ENCODE measurements at places on chromosomes 4 and X.
A peak's percentile ranks its signal among the peaks of the same experiment; 100 is the strongest.

- no peak overlapping the region for H3K27ac ChIP-seq
- no peaks in the 10 kb centered on the region for H3K36me3 ChIP-seq
- H3K27me3 ChIP-seq, result no peaks in the 10 kb centered on the region
- DNase-seq, result no peak
These were observed 47.4 kb upstream of the VEGFC start for GRCh38 chr4:176840166-176840565.

GRCh38 chr4:133440404-133440803 lies 291.3 kb downstream of the PCDH10 start:
- no peak overlapping the region for H3K27ac ChIP-seq
- no peaks in the 10 kb centered on the region for H3K36me3 ChIP-seq
- no peak for DNase-seq
- no peak overlapping the region for H3K4me3 ChIP-seq
- H3K27me3 ChIP-seq, result no peaks in the 10 kb centered on the region

DNA sequence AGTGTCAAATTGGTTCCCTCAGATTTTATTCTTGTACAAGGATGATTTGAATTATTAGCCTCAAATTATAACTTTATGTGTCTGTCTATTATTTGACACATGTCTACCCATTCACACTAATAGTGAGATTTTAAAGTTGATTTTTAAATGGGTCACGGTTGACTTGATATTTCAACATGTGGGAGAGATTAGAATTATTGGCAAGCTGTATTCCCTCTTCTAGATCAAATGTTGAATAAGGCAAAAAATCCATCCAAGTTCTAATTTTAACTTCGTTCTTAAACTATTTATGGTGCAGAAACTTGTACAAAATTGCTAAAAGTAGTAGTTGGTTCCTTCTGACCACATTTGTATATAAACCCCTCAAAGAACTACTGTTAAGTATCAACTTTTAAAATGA lies 1498.0 kb downstream of the STIM2 start:
- H3K27me3 ChIP-seq, result no peaks in the 10 kb centered on the region
- no peak overlapping the region for H3K4me3 ChIP-seq
- no peak overlapping the region for H3K27ac ChIP-seq
- no peaks in the 10 kb centered on the region for H3K4me1 ChIP-seq
- no peaks in the 10 kb centered on the region for H3K36me3 ChIP-seq
- DNase-seq, result no peak

DNA sequence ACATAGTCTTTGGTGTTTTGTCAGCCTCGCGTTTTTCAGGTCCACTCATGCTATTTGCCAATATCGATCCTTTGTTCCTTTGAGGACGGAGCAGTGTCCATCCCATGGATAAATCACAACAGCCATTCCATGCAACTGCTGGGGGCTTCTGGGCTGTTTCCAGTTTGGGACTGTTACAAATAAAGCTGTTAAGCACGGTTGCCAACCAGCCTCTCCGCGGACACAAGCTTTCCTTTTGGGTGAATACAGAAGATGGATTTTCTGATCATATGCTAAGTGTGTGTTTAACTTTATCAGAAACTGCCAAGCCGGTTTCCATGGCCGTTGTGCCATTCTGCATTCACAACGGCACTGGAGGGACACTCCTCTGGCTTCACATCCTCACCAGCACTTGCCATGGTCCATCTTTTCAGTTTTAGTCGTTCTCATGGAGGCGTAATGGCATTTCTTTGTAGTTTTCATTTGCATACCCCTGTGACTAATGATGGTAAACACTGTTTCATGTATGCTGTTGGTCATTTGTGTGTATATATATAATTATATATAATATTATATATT lies 67.8 kb downstream of the ABLIM2 start:
- H3K27ac ChIP-seq, result no peak overlapping the region
- no peaks in the 10 kb centered on the region for H3K36me3 ChIP-seq
- no peak for DNase-seq
- H3K27me3 ChIP-seq, result no peaks in the 10 kb centered on the region
- no peaks in the 10 kb centered on the region for H3K4me1 ChIP-seq

DNA sequence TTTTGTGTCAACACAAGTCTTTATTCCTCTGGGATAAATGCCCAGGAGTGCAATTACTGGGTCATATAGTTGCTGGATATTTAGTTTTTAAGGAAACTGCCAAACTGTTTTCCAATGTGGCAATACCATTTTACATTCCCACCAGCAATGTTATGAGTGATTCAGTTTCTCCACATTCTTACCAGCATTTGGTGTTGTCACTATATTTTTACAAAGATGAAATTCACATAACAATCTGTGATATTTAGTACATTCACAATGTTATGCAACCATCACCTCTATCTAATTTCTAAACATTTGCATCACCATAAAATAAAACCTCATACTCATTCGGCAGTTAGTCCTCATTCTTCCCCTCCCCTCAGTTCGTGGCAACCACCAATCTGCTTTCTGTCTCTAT lies 75.0 kb downstream of the MAMLD1 start:
- 0 out of 2 replicates have a peak, but pooled peaks cover 7% of the 10 kb centered on the region for H3K4me1 ChIP-seq
- H3K36me3 ChIP-seq, result no peaks in the 10 kb centered on the region
- no peak for DNase-seq

GRCh38 chrX:45788315-45788714 lies 587.6 kb upstream of the DIPK2B start:
- H3K4me3 ChIP-seq, result no peak overlapping the region
- no peaks in the 10 kb centered on the region for H3K27me3 ChIP-seq
- no peak for DNase-seq
- peaks cover 13% of the 10 kb centered on the region for H3K36me3 ChIP-seq
- peaks cover 72% of the 10 kb centered on the region for H3K4me1 ChIP-seq
- peak overlapping the region; percentile 64 for H3K27ac ChIP-seq

DNA sequence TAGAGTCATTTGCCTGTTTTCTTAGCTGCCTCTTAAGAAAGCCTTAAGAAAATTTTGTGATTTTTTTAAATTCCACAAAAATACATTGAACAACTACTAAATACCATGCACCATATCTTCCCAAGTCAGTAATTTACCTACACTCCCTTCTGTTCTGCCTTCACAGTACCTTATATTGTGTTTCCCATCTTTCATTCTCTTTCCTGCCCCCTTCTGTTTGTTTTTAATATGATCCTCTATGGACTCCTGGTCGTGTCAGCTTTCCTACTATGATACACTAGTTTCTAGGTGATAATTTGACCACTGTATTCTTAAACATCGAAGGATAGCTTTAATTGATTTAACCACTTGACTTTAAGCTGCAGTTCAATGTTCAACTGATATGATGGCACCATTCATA lies 297.7 kb upstream of the HAND2 start:
- DNase-seq, result peak; percentile 4
- H3K4me1 ChIP-seq, result no peaks in the 10 kb centered on the region
- H3K27ac ChIP-seq, result no peak overlapping the region
- H3K27me3 ChIP-seq, result peaks cover 10% of the 10 kb centered on the region

DNA sequence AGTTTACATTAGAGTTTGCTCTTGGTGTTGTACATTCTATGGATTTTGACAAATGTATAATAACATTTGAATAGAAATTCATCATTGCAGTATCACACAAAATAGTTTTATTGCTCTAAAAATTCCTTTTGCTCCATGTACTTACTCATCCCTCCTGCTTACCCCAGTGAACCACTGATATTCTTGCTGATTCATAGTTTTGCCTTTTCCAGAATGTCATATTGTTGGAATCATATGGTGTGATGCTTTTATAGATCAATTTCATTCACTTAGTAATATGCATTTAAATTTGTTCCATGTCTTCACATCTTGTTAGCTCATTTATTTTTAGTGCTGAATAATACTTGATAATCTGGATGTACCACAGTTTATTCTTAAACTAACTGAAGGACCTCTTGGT lies 1593.2 kb downstream of the C4orf33 start:
- no peaks in the 10 kb centered on the region for H3K27me3 ChIP-seq
- no peaks in the 10 kb centered on the region for H3K36me3 ChIP-seq
- no peak overlapping the region for H3K27ac ChIP-seq

GRCh38 chrX:39753293-39753996 lies 344.3 kb downstream of the BCOR start:
- H3K4me3 ChIP-seq, result no peak overlapping the region
- DNase-seq, result no peak
- H3K27ac ChIP-seq, result no peak overlapping the region
- H3K27me3 ChIP-seq, result no peaks in the 10 kb centered on the region
- no peaks in the 10 kb centered on the region for H3K36me3 ChIP-seq
- H3K4me1 ChIP-seq, result peaks cover 22% of the 10 kb centered on the region

- H3K27me3 ChIP-seq, result no peaks in the 10 kb centered on the region
- no peaks in the 10 kb centered on the region for H3K36me3 ChIP-seq
- no peak overlapping the region for H3K4me3 ChIP-seq
- no peak for DNase-seq
- no peak overlapping the region for H3K27ac ChIP-seq
These were observed 68.7 kb upstream of the PGM2 start for GRCh38 chr4:37757761-37758160.

- H3K27me3 ChIP-seq, result peaks cover 86% of the 10 kb centered on the region
- DNase-seq, result no peak
- no peaks in the 10 kb centered on the region for H3K4me1 ChIP-seq
- no peak overlapping the region for H3K27ac ChIP-seq
- no peak overlapping the region for H3K4me3 ChIP-seq
- H3K36me3 ChIP-seq, result no peaks in the 10 kb centered on the region
These were observed 146.7 kb downstream of the COL25A1 start for GRCh38 chr4:109155682-109156283.

GRCh38 chrX:26219351-26219750 lies 3.4 kb downstream of the MAGEB5 start:
- no peaks in the 10 kb centered on the region for H3K4me1 ChIP-seq
- H3K36me3 ChIP-seq, result no peaks in the 10 kb centered on the region
- H3K27me3 ChIP-seq, result no peaks in the 10 kb centered on the region
- DNase-seq, result no peak
- H3K27ac ChIP-seq, result no peak overlapping the region
- H3K4me3 ChIP-seq, result no peak overlapping the region

GRCh38 chrX:125108921-125109320 lies 210.8 kb upstream of the TEX13C start:
- H3K36me3 ChIP-seq, result no peaks in the 10 kb centered on the region
- H3K4me1 ChIP-seq, result no peaks in the 10 kb centered on the region
- no peak overlapping the region for H3K4me3 ChIP-seq
- no peaks in the 10 kb centered on the region for H3K27me3 ChIP-seq

- H3K4me1 ChIP-seq, result no peaks in the 10 kb centered on the region
- peak; percentile 45 for DNase-seq
- no peaks in the 10 kb centered on the region for H3K36me3 ChIP-seq
- no peak overlapping the region for H3K27ac ChIP-seq
- no peaks in the 10 kb centered on the region for H3K27me3 ChIP-seq
These were observed 5.0 kb downstream of the ARFIP1 start for GRCh38 chr4:152784490-152785350.

DNA sequence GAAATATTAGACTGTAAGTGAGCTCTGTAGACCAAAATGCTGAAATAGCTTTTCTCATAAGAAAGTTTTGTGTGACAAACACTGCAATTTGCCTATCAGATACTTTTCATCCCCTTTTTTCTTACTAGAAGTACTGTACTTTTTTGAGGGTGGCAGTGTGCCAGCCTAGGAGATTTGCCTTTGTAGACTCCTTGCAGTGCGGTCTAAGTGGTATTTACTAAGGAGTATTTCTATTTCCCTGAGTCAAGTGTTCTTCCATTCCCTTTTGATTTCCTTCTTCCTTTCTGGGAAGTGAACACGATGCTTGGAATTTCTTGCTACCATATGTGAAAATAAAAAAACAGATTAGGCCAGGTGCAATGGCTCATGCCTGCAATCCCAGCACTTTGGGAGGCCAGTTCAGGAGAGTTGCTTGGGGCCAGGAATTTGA lies 34.6 kb downstream of the PDLIM5 start:
- peak overlapping the region; percentile 72 for H3K27ac ChIP-seq
- no peak for DNase-seq
- H3K27me3 ChIP-seq, result no peaks in the 10 kb centered on the region
- no peaks in the 10 kb centered on the region for H3K36me3 ChIP-seq
- H3K4me1 ChIP-seq, result peaks cover 64% of the 10 kb centered on the region

DNA sequence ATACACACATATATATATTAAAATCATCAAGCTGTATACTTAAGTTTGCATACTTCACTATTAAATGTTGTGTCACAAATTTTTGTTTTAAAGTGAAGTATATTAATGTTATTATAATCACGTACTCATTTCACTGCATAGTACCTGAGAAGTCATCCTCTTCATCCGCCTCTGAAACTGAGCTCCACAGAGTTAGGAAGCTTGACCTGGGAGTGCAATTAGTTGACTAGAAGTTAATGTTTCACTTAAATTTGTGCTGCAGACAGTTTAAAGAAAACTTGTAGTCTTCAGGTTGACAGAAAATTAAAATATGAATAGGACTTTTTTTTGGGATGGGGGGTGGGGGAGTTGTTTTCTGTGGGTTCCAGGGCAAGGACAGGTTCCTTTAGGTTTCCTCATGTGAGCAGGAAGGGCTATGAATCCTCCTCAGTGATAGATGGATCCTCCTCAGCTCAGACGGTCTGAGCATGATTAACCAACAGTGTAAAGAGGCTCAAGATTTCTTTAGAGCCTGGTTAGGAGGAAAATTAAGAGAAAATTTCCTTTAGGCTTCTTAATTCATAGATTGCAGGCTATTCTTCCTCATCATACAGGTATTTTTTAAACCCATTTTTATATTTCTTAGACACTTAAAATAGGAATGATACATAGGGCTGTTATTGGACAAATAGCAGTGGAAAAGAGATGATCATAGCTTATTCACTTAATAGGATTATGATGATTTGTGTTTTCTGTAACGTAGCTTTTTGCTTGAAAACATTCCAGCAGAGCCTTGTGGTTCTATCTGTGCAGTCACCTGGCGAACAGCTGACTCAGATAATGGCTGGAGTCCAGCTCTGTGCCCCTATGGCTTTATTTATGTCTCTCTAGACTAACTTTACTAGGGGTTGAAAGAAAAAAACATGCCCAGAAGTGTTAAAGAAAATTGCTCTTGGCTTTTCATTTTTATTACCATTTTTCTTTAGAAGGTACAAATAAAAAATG lies 102.7 kb downstream of the SLC4A4 start:
- DNase-seq, result no peak
- H3K36me3 ChIP-seq, result no peaks in the 10 kb centered on the region
- H3K4me3 ChIP-seq, result no peak overlapping the region
- no peaks in the 10 kb centered on the region for H3K4me1 ChIP-seq

- H3K27me3 ChIP-seq, result no peaks in the 10 kb centered on the region
- H3K4me3 ChIP-seq, result no peak overlapping the region
- no peaks in the 10 kb centered on the region for H3K36me3 ChIP-seq
These were observed 4.9 kb upstream of the SLC4A4 start for GRCh38 chr4:71333960-71334359.

GRCh38 chr4:103664436-103665075 lies 55.2 kb downstream of the TACR3 start:
- no peak for DNase-seq
- peaks cover 9% of the 10 kb centered on the region for H3K4me1 ChIP-seq
- H3K27me3 ChIP-seq, result no peaks in the 10 kb centered on the region
- H3K36me3 ChIP-seq, result no peaks in the 10 kb centered on the region

- no peak overlapping the region for H3K27ac ChIP-seq
- H3K4me1 ChIP-seq, result no peaks in the 10 kb centered on the region
- no peak for DNase-seq
- no peak overlapping the region for H3K4me3 ChIP-seq
These were observed 23.1 kb downstream of the NAP1L5 start for GRCh38 chr4:88674565-88674964.

DNA sequence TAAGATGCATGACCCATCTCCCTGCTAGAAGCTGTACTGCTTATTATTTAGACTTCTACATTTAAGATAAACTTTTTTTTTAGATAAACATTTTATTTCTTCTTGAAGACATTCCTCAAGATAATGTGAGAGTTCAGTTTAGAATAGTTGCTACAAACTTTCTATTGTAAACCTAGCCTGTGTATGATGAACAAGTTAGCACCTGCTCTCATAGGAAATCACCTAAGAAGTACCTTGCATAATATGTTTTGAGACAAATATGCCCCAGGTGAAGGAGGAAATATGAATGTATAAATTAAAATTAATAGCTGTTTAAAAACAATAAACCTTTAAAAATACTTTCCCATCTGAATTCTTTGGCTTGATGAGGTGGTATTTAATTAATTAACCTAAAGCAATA lies 35.6 kb downstream of the RASGEF1B start:
- no peak for DNase-seq
- H3K36me3 ChIP-seq, result no peaks in the 10 kb centered on the region
- H3K4me3 ChIP-seq, result no peak overlapping the region

Data from HCT116 (cell line).